ENCODE measurements at places on chromosomes 7 and 10. TPM values are rescaled to one million over a fixed set of nuclear protein-coding genes. Genes with fewer than 3 reads are reported as not detected.

SFRP5 gene
- total RNA-seq, result not detected

TMEM184A gene
- total RNA-seq, result 0.19 TPM

TMEM213 gene
- total RNA-seq, result not detected

NPTX2 gene
- 1.3 TPM for total RNA-seq

SLC39A12 gene
- total RNA-seq, result under 0.01 TPM

OR2A42 gene
- total RNA-seq, result 0.09 TPM

AGR2 gene
- not detected for total RNA-seq

DOCK4 gene
- total RNA-seq, result 199 TPM

CHAT gene
- total RNA-seq, result not detected

SCIN gene
- 0.09 TPM for total RNA-seq

MACROH2A2 gene
- total RNA-seq, result 0.36 TPM

TET1 gene
- 0.56 TPM for total RNA-seq

EVX1 gene
- not detected for total RNA-seq

MBLAC1 gene
- total RNA-seq, result 1.7 TPM

FRMD4A gene
- total RNA-seq, result 90.2 TPM

SFMBT2 gene
- 0.19 TPM for total RNA-seq

TAS2R4 gene
- 0.90 TPM for total RNA-seq

PPP1R3C gene
- total RNA-seq, result 0.72 TPM

CCDC3 gene
- total RNA-seq, result 2.2 TPM

STEAP4 gene
- total RNA-seq, result not detected

DOCK1 gene
- total RNA-seq, result 108 TPM

ICA1 gene
- 29.2 TPM for total RNA-seq

CYP2C18 gene
- total RNA-seq, result not detected

PHYHIPL gene
- not detected for total RNA-seq

UTF1 gene
- total RNA-seq, result not detected

GPR37 gene
- total RNA-seq, result 4.7 TPM

DNAAF5 gene
- total RNA-seq, result 16.5 TPM

PTPN20 gene
- not detected for total RNA-seq

FGFBP3 gene
- 0.09 TPM for total RNA-seq

HGF gene
- total RNA-seq, result 4.0 TPM

SAP25 gene
- total RNA-seq, result not detected

FRAT2 gene
- 7.8 TPM for total RNA-seq

GSTO2 gene
- 0.66 TPM for total RNA-seq

Measured in endothelial cell of coronary artery (primary cell).